ENCODE measurements at places on chromosomes 11 and 22. TPM values are rescaled to one million over a fixed set of nuclear protein-coding genes. Genes with fewer than 3 reads are reported as not detected.

The AHNAK gene
- polyA plus RNA-seq = 35.8 TPM

The PHLDA2 gene
- polyA plus RNA-seq = 2.8 TPM

The C22orf15 gene
- polyA plus RNA-seq = 1.3 TPM

The OTOG gene
- 0.05 TPM for polyA plus RNA-seq

DNA sequence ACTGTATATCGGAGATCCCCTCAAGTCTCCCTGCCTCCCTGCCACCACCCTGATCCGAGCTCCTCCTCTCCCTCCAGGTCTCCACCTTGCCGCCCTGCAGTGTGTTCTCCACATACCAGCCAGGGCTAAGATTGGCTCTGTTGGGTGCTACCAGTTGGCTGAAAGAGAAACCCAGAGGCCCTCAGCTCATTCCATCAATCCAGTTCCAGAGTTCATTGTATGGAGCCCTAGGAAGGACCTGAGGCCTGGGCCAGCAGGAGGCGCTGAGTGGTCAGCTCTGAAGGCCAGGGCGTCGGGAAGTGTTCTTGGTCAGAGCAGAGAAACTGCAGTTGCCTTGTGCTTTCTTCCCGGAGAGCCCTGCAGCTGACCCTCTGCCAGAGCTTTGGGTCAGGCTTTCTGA is 2.2 kb upstream of the TOP3B start:
- DNase-seq = no peak

DNA sequence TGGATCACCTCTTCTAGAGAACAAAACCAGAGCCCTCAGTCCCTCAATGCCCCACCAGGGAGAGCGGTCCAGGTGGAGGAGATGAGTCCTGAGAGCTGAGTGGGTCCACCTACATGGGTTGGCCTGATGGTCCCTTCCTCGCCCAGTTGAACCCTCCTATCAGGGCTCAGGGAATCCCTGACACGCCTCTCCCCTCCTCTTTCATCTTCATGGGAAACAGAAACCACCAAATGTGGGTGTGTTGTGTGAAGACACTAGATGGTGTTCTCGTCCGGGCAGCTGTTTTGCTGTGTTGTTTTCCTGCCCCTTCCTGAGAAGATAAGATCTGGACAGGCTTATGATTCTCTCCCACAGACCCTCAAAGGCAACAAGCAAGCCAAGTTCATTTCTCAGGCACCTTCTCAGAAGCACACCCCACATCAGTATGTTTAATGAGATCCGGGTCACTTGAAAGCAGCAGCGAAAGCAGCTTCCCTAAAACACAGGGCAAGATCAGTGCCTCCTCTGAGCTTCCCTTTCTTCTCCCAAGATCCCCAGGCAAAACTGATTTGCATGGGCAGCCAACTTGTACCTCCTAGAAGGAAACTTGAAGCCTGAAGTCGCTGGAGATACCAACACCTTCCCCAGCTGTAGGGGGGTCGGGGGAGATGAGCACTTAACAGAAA is 35.3 kb upstream of the POU2AF1 start:
- peak; percentile 52 for DNase-seq

- no peak for DNase-seq
These were observed 34.0 kb downstream of the KREMEN1 start for GRCh38 chr22:29106839-29107238.

DNA sequence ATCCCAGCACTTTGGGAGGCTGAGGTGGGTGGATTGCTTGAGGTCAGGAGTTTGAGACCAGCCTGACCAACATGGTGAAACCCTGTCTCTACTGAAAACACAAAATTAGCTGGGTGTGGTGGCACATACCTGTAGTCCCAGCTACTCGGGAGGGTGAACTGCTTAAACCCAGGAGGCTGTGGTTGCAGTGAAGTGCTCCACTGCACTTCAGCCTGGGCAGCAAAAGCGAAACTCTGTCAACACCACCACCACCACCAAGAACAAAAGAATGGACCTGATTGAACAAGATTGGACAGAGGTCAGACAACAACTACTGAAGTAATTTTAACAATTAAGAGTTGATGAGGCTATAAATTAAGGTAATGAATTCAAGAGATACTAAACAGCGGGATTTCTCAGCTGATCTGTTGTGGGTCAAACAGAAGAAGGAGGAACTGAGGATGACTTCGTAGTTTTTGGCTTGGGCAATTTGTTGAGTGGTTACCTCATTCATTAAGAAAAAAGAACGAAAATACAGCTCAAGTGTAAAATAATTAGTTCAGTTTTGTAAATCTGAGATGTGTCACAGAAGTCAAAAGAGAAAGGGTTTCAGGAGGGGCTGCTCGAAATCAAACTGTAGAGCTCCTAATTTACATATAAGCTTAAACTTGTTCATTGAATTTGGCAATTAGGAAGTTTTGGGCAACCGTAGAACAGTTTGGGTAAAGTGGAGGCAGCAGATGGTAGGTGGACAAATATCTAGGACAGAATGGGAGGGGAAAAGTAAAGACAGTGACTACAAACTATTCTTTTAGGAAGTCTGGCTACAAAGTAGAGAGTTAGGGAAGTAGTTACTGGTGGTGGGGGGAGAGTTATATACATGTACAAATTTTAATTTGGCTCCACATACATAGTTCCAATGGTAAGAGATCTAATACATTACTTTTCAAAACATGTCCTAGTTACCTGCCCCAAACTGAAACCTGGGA is 4.5 kb downstream of the IL18 start:
- DNase-seq = no peak

- no peak for DNase-seq
These were observed 25.0 kb downstream of the AMPD3 start for GRCh38 chr11:10480026-10480425.

- DNase-seq = no peak
These were observed 26.8 kb upstream of the CACNG2 start for GRCh38 chr22:36730176-36730858.

DNA sequence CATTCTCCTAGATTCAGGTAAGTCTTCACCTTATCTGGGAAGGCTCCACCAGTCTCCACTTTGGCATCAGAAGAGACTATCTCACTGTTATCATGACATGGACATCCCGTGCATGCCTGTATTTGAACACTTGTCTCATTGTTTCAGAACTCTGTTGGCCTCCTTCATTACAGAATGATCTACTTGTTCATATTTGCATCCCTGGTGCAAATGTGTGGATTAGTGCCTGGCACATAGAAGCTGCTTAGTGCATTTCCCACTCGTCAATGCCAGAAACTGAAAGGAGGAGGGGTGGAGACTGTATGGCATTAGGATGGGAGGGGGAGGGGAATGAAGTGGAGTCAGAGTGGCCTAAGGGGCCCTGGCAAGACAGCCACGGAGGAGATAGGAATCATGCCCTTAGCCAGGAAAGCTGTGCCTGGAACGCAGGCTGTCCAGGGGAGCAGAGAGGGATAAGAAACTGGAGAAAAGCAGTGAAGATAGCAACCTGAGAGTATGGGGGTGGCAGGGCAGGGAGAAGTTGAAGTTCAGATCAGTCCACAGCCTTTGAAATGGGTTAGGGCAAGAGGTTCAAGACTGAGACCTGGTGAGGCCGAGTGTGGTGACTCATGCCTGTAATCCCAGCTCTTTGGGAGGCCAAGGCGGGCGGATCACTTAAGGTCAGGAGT is 53.8 kb upstream of the CAPRIN1 start:
- no peak for DNase-seq

DNA sequence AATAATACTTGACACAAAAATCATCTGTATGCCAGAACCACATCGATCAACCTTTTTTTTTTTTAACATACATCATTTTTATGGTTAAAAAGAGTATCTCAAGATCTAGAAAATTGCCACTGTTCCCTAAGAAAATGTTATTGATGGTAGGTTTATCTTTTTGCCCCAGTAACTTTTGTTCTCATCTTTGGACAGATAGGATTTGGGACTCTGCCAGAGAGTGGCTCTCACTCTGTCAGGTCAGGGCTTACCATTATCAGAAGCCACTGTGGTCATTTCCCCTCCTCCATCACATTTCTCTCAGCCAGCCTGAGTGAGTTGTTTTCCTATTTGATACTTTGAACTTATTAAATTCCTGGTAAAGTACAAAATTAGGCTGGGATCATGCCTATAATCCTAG is 47.9 kb upstream of the YWHAH start:
- DNase-seq = no peak

GRCh38 chr11:28582506-28582905 is 474.3 kb downstream of the METTL15 start:
- DNase-seq = no peak

- DNase-seq = no peak
These were observed 180.6 kb upstream of the MTMR2 start for GRCh38 chr11:96104496-96104895.

Measured in thymus (tissue), 14 donors.